ENCODE measurements at places on chromosomes 12 and 14. TPM values are rescaled to one million over a fixed set of nuclear protein-coding genes. Genes with fewer than 3 reads are reported as not detected.

The RNASE3 gene
- total RNA-seq, result not detected

The RNASE1 gene
- total RNA-seq, result not detected

The MMP19 gene
- total RNA-seq, result 0.10 TPM

The TMEM119 gene
- total RNA-seq, result not detected

The SLC8A3 gene
- total RNA-seq, result 0.57 TPM

The ANKRD33 gene
- not detected for total RNA-seq

The SIX6 gene
- total RNA-seq, result not detected

The GMPR2 gene
- 60.5 TPM for total RNA-seq

The LRTM2 gene
- not detected for total RNA-seq

The KICS2 gene
- 15.6 TPM for total RNA-seq

The NTN4 gene
- not detected for total RNA-seq

The PLEKHD1 gene
- not detected for total RNA-seq
